DMS79 treated with DMSO at 0.1 percent for 48 hours (cell line): ENCODE measurements at places on chromosomes 2 and 18.

- peak; percentile 39 for DNase-seq
Measured at GRCh38 chr2:172442072-172442895, 14.9 kb downstream of the ITGA6 start.

- no peak for DNase-seq
Measured at GRCh38 chr2:190843890-190844699, 36.5 kb upstream of the GLS start.

- DNase-seq: no peak
Measured at GRCh38 chr18:51195086-51195450, 2.4 kb downstream of the MEX3C start.

DNA sequence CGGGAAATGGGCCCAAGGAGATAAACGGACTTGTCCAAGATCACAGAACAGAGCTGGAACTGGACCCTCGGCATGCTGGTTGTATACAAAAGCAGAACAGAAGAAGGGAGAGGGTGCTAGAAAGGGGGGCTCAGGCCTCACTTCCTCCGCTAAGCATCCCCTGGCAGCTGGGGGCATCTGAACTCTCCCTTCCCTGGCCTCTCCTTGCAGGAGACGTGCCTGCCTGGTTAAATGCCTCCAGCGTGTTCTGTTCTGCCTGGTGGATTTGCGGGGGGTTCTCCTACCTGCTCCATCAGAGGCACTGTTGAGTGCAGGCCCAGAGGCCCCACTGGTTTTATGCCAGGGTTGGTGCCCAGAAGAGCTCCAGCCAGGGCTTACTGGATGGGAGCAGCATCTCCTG, 124.7 kb downstream of the ZFP36L2 start:
- no peak for DNase-seq

DNA sequence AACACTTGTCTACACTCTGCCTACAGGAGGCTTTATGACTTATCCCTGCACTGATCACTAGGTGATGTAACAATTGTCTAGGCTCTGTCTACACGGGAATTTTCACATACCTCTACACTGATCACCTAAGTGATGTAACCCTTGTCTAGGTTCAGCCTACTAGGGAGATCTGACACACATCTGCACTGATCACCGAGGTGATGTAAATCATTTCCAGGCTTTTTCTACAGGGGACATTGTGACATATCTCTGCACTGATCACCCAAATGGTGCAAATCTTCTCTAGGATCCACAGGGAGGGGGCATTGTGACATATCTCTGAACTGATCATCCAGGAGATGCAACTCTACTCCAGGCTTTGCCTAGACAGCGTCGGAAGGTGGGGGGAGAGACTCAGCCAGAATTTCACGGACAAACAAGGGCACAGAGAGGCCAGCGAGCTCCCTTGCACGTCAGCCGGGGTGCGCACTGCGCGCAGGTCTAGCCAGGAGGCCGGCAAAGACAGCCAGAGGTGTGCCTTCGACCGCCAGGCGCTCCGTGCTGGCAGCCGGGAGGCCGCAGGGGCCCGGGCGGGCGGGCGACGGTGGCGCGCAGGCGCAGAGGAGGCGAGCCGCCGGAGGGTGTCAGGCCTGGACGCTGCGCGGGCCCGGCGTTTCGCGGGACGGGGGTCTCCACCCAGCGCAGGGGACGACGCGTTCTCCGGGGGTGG, 46.9 kb upstream of the USP14 start:
- DNase-seq: no peak

DNA sequence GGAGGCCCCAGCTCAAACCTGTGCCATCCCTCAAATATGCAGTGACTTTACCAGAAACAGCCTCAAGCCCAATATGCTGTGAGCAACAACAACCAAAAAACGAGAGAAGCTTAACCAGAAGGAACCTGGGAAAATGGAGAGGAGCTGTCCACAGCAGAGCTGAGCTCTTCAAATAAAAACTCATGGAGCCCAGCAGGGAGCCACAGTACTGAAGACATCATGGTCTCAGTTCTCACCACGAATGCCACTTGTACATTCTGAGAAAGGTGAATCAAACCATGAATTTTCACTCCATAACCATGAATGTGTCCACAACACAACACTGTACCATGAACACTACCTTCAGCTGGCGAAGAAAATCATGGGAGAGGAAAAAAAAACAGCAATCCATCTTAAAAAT, 50.5 kb downstream of the KLHL14 start:
- no peak for DNase-seq

DNA sequence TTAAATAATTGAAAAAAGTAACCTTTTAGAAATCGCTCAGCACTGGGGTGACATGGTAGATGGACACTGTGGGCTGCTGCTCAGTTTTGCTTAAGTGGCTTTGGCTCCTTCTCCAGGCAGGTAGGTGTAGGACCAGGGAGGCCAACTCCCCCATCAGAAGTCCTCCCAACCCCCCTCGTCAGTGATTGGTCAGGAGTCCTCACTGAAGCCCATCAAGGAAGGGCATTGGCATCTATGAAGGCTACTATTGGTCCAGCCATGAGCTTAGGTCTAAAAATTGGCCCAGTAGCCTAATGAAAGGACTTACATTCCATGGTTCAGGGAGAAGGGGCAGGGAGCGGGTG, 34.7 kb downstream of the ST3GAL5 start:
- DNase-seq: no peak

- no peak for DNase-seq
Measured at GRCh38 chr2:45415534-45416123, 195.4 kb downstream of the SRBD1 start.

GRCh38 chr2:121974897-121975661, 219.6 kb downstream of the TSN start:
- DNase-seq: peak; percentile 16
